IPS-NIHi11 (cell line): ENCODE measurements at places on chromosomes 7 and 10.
A peak's percentile ranks its signal among the peaks of the same experiment; 100 is the strongest.

- peak; percentile 73 for DNase-seq
Observed at GRCh38 chr10:28939281-28940157, 262.2 kb downstream of the BAMBI start.

DNA sequence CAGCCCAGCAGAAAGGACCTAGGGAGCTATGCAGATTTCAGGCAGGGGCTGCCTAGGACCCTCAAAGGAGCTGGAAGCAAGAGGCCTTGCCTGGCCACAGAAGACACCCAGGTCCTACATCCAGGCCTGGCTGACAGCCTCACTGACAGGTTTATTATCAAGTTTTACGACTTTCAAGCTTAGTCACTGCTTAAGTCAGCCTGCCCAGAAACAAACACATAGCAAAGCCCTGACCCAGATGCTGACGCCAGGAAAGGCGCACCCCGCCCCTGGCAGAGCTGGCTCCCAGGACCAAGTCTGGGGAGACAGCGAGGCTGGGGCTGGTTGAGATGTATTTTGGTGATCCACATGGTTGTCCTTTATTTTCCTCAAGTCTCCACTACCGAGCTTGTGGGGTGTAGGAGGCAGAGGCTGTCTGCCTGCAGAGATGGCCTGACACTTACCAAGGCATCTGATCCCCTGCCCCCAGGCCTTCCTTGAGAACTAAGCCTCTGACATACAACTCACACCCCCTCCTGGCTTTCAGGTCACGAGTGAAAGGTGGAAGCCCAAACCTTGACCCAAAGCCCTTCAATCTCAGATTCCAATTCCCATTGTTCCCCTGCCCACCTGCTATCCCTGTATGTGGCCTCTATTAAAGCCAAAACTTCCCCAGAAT, 80.7 kb upstream of the EMX2 start:
- peak; percentile 30 for DNase-seq

DNA sequence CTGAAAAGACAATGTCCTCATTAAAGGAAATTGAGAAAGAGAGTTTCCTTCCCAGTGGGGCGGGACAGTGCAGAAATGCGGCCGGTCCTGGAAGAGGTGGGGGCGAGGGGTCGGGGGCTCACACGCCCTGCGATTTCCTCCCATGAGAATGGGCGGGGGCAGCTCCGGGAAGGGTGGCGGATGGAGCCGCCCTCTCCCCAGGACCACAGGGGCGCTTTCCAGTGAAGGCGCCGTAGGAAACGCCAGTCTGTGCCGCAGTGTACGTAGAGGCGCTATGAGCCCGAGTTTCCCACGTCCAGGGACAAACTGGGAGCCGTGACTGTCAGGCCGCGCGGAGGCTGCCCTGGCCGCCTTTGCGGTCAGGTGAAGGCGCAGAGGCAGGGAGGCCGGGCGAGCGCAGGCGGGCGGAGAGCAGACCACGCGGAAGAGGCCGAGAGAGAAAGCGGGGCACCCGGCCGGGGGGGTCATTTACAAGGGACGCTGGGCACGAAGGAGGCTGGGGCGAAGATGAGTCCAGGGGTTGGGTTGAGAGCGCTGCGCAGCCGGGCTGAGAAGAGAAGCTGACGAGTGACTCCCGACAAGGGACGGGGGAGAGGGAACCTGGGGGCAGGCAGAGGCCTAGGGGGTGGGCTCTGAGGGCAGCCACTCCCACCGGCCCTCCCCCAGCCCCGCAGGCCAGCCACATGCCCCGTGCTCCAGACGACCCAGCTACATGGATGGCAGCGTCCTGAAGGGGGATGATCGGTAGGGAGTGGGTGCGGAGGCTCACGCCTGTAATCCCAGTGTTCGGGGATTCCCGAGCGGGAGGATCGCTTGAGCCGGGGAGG, 45.0 kb downstream of the ALOX5 start:
- DNase-seq: peak; percentile 86

DNA sequence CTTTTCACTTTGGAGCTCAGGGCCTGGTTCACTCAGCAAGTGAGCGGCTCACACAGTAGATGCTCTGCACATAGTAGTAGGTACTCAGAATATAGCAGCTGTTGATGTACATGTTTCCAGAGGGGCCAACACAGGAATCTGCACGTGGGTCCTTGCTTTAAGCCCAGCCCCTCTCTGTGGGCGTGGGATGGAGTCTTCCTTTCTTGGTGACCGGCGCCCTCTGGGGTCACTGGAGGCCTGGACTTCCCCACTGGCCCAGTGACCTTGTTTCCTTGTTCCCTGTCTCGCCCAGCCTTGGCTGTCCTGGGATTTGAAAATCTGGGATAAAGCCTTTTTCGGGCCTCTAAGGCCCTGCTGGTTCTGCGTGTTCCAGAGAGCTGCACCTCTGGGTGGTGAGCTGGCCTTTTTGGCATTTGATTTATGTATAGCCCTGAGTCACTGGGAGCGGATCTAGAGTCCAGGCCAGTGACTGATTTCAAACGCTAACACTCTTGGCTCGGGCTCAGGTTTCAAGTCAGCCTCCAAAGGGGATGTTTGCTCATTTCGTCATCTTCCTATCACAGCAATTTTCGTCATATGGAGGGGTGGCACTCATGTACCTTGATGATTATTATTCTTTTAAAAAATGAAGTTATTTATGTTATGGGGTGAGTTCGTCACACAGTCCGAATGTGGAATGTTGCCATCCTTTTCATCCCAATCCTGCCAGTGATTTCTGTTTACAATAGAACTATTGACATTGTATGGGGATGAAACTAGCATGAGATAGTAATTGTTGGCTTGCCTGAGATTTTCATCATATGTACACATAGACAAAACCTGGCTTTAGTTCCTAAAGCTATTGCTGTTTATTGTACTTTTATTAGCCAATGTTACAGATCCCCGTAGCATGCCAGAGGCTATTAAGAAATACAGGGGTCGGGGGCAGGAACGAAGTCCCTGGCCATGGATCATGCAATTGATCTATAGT, 65.5 kb downstream of the CUX1 start:
- DNase-seq: peak; percentile 63

DNA sequence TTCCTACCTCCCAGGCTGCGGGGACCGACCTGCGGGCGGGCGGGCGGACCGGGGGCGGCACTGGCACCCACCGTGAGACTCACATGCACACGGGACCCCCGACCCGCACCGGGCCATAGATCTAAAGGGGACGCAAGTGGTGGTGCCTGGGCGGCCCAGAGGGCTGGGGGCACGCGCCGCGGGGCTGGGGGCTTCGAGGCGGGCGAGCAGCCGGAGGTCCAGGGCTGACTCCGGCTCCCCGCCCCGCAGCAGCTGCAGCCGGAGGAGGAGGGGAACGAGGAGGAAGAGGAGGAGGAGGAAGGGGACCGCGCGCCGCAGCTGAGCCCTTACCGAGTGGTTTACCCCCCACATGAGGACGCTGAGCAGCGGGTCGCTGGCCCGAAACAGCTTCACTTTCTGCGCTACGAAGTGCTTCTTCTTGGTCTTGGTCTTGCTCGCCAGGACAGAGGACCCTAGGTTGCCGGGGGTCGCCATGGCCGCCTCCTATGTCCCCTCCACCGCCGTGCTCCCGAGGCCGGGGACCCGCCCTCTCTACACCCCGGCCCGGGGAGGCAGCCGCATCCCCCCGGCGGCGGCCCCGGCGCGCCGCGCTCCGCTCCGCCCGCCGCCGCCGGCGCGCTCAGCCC, 412 bp downstream of the PIP4K2A start:
- DNase-seq: peak; percentile 48

- no peak for DNase-seq
Observed at GRCh38 chr10:119404719-119405519, 137.6 kb downstream of the RGS10 start.

GRCh38 chr7:115940460-115941060, 90.0 kb downstream of the TFEC start:
- no peak for DNase-seq

GRCh38 chr10:7077880-7078279, 333.0 kb downstream of the SFMBT2 start:
- DNase-seq: no peak

DNA sequence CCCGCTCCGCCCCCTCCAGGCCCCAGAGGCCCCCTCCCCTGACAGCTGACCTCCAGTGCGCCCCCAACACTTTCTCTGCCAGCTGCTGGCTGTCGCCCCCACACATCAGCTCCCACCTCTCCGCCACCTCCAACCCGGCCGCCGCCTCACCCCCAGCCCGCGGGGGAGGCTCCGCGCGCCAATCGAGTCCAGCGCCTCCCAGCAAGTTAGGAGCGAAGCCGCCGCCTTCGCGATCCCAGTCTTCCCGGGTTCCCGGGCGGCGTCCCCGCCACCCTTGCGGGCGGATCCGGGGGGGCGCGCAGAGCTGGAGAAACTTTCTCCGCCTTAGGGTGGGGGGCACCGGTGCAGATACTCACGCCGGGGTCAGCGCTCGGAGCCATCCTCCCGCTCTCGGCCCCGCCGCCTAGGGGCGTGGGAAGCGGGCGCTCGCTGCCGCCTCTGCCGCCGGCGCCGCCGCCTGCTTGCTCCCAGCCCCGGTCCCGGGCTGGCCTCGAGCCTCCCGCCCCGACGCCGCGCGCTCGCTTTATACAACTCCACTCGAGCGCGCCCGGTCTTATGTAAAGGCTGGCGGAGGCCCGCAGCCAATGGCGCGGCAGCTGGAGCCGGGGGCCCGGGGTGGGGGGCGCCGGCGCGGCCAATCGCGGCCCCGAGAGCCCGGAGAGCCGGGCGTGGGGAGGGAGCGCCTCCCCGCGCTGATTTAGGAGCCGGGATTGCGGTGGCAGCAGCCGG, at the start of gene CRTAC1:
TSS of gene CRTAC1 (minus strand) at position 529 of the 729 bp plus-strand sequence. CDS start at position 380, 149 bp downstream.
- peak; percentile 96 for DNase-seq

- DNase-seq: no peak
Observed at GRCh38 chr7:98949336-98950044, 71.2 kb downstream of the TRRAP start.

- no peak for DNase-seq
Observed at GRCh38 chr10:106436123-106436715, 728.3 kb downstream of the SORCS1 start.
